ENCODE measurements at places on chromosomes 16 and 17.

- no peak for DNase-seq
Observed at GRCh38 chr17:61395983-61396585, 3.6 kb upstream of the TBX2 start.

DNA sequence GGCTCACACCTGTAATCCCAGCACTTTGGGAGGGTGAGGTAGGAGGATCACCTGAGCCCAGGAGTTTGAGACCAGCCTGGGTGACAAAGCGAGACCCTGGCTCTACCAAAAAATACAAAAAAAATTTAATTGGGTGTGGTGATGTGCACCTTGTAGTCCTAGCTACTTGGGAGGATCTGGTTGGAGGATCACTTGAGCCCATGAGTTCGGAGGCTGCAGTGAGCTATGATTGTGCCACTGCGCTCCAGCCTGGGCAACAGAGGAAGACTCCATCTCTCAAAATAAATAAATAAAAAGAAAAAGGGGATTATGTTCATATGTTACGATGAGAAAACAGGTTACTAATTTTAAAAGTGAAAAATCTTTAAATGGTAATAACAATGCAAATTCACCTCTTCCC, 996 bp downstream of the MLKL start:
- no peak for DNase-seq

DNA sequence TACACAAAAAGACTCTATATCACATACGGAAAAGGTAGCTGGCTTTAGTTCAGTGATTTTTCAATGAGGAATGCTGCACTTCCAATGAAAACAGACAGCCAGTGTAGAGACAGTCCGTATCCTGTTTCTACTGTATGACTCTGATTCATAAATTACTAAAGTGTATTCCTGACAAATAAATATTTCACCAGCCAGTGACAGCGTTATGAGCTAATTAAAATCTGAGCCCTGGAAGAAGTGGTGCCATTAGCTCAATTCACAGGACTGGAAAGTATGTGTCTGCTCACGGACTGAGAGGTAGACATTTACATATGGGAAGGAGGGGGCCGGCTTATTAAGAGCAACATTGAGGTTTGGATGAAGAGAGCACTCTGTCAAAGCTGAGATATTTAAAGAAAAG, 207.9 kb upstream of the RBFOX1 start:
- DNase-seq, result no peak

DNA sequence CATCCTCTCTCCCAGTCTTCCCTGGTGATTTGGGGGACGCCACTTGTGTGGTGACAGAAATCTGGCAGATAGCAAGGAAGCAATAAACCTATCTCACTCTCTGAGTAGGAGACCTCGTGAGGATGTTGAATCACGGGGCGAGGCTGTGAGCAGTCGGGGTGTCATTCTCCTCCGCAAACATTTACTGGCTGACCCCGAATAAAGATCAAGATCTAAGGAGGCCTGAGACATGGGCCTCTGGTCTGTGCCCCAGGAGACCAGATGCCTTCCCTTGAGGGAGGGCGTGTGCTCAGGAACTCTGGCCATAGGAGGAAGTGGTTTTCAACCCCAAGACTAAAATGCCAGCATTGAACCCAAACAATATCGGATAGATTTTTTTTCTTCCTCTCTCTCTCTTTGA, 53.1 kb downstream of the FOXL1 start:
- DNase-seq, result no peak

DNA sequence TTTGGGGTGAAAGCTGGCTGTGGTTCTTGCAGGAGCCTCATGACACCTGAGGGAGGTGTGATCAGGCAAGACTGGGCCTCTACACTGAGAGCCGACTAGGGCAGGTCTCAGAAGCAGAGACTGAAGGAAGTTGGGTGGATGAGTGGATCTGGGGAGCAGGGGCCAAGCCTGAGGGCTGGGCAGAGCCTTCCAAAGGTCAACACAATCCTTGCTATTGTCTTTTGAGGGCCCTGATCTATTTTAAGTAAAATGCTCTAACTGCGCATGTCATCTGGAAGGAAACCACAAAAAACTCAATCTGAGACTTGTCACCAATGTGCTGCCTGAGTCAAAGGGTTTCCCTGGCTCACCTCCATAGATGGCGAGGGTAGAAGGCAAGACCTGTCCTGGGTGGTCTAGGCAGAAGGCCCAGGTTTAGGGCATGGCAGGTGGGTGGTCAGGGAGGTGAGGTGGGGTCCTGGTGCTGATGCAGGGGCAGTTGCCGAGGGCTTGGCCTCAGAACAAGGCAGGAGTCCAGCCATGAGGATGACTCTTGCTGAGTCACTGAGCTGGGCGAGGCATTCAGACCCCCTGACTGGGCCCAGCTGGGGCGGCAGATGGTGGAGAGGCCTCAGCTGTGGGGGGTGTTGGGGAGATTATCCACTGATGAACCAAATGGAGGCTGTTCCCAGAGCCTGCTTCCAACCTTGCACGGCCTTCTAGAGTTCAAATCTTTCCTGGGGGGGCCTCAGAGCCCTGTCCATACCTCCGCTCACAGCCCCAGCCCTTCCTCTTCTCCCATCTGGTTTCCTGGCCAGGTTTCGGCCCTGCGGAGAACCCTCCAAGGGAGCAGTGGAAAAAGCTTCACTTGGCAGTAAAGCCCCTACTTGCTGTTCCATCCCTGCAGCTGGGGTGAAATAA, 5.1 kb downstream of the MVP start:
- DNase-seq, result peak; percentile 73

DNA sequence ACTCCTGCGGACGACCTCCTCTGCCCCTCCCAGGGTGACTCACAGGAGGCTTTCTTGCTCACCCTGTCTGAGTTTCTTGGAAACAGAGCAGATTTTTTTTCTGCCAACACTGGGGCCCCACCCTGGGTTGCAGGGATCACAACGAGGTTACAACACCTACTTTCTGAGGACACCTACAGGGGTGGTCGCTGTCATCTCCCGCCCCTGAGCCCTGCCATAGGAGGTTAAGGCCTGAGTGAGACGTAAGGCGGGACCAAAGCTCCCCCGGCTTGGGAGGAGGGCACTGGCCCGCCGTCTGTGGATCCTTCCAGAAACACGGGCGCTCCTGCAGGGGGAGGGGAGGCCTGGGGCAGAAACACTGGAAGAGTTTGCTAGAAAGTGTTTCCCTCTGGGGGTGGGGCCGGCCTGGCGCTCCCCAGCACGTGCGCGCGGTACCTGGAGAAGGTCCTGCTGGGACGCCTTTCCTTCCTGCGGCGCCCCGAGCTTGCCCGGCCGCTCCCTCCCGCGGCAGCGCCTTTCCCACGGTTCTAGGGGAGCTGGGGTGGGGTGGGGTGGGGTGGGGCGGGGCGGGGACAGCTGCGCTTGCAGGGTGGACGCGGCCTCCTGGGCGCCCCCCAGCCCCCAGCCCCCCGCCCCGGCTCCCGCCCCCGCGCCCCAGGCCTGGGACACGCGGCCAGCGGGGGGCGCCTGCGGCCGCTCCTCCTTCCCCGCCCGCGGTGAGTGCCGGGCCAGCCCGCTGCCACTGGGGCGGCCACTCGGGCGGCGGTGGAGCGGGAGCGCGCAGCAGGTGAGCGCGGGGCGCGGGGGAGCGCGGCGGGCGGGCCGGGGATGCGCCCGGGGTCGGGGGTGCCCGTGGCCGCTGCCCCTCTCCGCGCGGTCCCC, 20.7 kb upstream of the ADCY7 start:
- DNase-seq, result no peak

- DNase-seq, result no peak
Observed at GRCh38 chr16:61569028-61569427, 467.2 kb downstream of the CDH8 start.

DNA sequence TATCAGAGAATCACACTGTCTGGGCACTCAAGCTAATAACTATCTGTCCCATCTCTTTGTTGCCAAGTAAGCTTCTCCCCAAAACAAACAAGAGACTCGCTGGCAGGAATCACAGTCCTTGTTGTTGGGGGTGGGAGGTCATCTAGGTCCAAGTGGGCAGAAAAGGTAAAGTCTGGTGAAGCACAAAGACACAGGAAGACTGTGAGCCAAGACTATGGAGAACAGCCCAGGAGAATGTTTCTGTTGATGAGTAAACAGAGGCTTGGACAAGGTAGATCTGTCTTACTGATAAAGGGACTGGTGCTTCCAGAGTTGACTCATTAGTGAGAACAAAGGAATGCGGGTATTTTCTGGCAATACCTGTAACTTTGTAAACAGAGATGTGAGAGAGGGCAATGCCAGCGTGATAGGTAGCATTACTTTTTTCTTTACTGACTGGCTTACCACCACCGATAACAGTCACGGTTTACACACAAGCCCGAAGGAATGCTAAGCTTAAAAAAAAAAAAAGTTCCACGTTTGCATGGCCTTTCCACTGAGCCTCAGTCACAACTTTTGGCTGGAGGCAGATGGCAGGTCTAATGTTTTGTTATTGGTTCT, 11.5 kb upstream of the MMD start:
- DNase-seq, result no peak

GRCh38 chr17:39631403-39631802, 4.7 kb downstream of the PPP1R1B start:
- no peak for DNase-seq

GRCh38 chr17:549177-550040, 165.2 kb downstream of the VPS53 start:
- no peak for DNase-seq

DNA sequence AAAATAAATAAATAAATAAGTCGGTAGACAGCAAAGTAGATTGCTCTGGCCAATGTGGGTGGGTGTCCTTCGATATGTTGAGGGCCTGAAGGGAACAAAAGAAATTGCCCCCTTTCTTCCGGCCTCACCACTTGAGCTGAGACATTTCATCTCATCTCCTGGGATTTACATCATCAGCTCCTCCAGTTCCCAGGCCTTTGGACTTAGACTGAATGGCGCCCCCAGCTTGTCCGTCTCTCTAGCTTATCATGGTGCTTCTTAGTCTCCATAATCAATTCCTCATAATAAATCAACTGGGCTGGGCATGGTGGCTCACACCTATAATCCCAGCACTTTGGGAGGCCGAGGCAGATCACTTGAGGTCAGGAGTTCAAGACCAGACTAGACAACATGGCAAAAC, 13.8 kb upstream of the HAP1 start:
- no peak for DNase-seq

DNA sequence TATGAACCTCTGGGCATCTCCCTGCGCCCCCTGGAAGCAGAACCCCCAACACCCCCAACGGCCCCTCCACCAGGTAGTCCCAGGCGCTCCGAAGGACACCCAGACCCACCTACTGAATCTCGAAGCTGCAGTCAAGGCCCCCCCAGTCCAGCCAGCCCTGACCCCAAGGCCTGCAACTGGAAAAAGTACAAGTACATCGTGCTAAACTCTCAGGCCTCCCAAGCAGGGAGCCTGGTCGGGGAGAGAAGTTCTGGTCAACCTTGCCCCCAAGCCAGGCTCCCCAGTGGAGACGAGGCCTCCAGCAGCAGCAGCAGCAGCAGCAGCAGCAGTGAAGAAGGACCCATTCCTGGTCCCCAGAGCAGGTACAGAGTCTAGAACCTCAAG, 1.5 kb downstream of the BCL6B start:
- no peak for DNase-seq

DNA sequence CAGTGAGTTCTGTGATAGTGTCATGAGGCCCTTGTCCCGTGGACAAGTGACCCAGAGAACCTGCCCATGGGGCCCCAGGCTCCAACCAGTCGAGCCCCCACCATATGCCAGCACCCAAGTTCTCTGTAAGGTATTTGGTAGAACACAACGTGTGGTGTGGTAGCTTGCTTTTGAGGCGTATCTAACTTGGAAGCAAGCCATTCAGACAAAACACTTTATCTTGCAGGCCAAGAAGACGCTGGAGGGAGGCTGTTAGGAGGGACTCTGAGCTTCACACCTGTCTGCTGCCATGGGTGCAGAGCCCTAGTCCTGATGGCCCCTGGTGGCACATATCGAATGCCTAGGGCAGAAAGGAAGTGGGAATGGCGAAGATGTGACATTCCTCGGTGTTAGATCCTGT, 1.6 kb downstream of the NDUFAF8 start:
- DNase-seq, result no peak

- DNase-seq, result peak; percentile 79
Observed at GRCh38 chr16:85402910-85403692, 210.0 kb upstream of the GSE1 start.

- no peak for DNase-seq
Observed at GRCh38 chr17:39352511-39352910, 48.9 kb downstream of the FBXL20 start.

DNA sequence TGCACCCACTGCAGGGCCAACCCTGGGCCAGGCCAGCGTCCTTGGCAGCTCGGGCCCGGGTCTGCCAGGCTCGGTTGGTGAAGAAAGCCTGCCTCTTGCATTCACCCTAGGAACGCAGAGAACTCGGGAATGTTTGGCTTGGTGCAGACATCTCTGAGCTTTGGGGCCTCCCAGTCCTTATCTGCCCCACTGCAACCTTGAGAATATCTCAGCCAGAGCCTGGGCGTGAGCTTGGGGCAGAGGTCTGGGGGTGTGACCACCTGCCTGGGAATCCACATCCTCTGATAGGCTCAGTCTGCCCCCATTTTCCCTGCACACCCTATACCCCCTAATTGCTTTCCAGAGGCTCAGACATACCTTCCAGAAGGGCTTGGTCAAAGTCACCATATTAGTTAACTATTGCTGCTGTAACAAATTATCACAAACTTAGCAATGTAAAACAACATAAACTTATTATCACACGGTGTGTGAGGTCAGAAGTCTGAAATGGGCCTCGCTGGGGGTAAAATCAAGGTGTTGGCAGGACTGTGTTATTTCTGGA, 30.7 kb upstream of the ZNF423 start:
- no peak for DNase-seq

DNA sequence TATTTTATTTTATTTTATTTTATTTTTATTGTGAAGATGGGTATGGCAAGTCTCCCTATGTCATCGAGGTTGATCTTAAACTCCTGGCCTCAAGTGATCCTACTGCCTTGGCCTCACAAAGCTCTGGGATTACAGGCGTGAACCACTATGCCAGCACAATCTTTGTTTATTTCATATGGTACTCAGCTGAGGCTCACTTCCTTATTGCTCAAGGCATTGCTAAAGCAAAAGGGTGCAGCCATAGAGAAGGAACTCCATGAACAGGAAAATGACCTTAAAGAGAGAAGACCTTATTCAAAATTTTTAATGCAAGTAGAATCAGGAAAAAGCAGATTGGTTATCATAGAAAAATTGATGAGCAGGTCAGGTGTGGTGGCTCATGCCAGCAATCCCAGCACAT, 110.6 kb upstream of the RBBP6 start:
- DNase-seq, result no peak

DNA sequence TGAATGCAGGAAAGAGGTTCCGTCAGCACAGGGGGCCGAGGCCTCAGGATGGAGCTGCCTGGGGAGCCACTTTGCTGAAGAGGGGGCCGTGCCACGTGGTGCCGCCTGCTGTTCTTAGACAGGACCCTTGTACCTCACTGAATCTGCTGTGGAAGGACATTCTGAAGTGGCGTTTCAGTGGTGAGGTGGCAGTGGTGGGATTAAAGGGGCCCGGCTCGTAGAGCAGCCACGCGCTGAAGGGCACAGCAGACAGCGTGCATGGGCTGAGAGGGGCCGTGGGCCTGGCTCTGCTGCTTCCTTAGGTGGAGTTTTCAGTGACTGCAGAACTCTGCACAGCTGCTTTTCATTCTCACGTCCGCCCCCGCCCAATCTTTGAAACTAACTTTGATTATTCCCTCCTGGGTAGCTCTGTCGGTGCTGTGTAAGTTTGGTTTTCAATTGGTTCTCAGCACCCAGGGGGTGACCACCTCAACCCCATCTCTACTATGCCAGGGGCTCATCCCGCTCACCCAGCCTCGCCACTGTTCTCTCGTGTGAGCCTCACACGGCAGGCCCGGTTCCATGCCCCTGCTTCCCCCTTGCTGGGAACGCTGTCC, 70.3 kb downstream of the SEC14L1 start:
- DNase-seq, result no peak

Data from Jurkat, Clone E6-1 (cell line).